ENCODE measurements at places on chromosomes 5 and 9.

- DNase-seq, result no peak
Observed at GRCh38 chr5:125685771-125686170, 737.4 kb upstream of the GRAMD2B start.

DNA sequence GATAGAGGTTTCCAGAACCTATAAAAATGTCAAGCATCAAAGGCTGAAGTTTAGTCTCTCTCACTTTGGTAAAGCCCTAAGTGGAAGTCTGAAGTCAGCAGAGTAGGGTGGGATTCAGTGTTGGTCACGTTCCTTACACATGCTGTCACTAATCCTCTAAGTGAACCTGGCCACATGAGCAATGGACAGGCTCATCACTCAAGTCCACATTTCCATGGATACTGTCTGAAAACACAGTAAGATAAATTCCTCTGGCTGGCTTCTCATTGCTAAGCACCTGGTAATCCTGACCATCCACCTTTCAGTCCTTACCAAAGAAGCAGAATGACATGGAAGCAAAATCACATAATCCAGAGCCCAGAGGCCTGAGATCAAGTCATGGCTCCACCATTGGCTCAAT is 43.8 kb downstream of the GNA14 start:
- no peak for DNase-seq

GRCh38 chr9:83622433-83622938 is 457 bp upstream of the IDNK start:
- no peak for DNase-seq

GRCh38 chr9:71626395-71626794 is 141.9 kb downstream of the CEMIP2 start:
- no peak for DNase-seq

DNA sequence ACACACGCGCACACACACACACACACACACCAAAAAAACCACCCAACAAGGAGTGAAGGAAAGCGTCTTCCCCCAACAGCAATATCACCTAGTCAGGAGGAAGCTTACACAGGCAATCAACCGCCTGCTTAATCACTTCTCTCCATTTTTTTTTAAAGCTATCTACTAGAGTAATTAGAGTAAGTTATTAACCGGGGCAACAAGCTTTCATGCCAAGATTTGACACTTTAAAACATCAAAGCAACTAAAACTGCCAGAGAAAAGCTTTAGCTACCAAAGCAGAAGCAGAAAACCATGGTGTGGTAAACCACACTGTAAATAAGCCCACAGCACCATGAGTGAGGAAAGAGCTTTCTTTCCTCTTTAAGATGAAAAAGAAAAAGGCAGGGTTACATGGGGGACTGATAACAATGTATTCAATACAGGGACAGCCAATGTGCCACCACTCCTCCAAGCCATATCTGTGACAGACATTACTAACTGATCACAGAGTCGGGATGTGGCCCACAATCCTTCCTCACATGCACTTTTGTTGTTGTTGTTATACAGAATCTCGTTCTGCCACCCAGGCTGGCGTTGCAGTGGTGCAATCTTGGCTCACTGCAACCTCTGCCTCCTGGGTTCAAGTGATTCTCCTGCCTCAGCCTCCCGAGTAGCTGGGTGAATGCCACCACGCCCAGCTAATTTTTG is 282.1 kb downstream of the CRB2 start:
- no peak for DNase-seq

Data from CD8-positive, alpha-beta T cell (primary cell).